Suprapubic skin (tissue), 4 donors: ENCODE measurements at places on chromosomes 2 and 18.
A peak's percentile ranks its signal among the peaks of the same experiment; 100 is the strongest.

DNA sequence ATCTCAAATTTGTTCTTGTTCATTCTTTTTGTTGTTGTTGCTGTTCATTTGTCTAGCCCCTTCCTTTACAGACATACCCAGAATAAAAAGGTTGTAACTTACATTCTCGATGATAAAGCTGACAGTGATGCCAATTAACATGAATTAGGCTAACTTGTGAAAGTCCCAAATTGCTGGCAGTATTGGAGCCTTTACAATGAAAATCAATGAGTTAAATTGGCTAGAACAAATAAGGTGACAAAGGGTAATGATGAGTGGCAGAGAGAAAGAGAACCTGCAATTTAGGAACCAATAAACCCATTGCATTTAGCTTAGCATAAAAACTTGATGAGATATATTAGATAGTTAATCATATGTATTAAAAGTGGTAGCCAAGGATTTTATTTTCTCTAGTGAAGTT is 521.0 kb downstream of the ADCYAP1 start:
- DNase-seq, result no peak

DNA sequence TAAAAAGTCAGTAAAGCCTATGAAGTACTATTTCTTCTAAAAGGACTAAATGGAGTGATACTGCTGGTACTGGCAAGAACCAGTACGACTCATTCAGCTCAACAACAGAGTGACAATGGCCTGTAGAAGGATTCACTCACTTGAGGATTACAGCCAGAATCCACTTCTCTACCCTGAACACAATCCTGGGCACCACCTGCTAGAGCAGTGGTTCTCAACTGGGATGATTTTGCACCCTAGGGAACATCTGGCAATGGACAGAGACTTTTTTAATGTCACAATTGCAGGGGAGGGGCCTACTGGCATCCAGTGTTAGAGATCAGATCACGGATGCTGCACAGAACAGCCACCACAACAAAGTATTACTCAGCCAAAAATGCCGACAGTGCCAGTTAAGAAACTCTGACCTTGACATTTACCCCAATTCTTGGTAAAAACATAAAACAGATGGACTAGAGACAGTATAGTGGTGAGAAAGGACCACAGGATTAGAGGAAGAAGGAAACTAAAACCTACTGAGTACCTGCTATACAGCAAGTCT is 5.0 kb downstream of the SPIRE1 start:
- no peak for DNase-seq

DNA sequence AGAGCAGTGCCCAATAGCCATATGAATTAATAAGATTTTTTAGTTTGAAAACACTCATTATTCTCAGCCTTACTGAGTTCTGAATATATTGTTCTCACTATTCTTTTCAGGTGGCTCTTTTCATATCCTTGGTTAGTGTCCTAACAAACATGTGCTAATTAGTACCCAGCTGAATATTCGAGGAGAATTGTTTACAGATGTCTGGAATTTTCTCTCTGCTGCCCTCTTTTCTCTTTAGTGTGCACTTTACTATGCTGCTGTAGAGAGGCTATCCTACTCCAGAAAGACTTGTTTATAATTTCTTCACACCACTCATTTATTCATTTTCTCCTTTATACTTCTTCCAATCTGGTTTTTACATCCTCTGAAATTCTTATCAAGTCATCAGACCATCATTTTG is 405.3 kb downstream of the SPAG16 start:
- DNase-seq, result no peak

DNA sequence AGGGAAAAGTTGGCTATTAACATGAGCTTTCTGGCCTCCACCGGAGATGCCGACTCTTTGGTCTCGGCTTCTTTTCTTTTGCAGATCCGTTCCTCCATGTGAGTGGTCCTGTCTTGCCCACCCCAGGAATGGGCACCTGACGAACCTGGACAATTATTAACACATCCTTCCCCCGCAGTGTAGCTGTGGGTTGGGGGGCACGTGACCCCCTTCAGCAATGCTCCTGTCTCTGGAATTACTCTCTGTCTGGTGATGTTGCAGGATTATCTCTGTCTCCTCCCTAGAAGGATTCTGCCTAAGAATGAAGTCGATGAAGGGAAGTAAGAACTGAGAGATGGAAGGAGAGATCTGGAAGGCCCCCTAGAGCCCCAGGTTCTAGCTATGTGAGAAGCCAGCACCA is 115.2 kb upstream of the NPAS2 start:
- no peak for DNase-seq

DNA sequence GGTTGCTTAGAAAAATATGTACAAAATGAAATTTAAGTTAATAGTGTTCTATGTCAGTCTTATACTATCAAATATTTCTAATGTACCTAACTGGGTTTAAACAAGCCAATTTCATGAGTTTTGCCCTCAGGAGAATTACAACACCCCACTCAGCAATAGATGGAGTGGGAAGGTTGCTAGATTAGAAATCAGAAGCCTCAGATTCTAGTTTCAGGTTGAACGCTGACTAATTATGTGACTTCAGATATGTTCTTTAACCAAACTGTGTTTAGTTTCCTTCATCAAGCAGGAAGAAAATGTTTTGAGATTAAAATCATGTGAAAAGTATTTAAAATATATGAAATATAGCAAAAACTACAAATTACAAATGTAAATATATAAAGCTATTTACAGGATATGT is 133.8 kb upstream of the KCNH7 start:
- no peak for DNase-seq

GRCh38 chr18:44548291-44549221 is 132.1 kb upstream of the SETBP1 start:
- no peak for DNase-seq

- DNase-seq, result no peak
Observed at GRCh38 chr18:68822926-68823325, 25.0 kb downstream of the CCDC102B start.

DNA sequence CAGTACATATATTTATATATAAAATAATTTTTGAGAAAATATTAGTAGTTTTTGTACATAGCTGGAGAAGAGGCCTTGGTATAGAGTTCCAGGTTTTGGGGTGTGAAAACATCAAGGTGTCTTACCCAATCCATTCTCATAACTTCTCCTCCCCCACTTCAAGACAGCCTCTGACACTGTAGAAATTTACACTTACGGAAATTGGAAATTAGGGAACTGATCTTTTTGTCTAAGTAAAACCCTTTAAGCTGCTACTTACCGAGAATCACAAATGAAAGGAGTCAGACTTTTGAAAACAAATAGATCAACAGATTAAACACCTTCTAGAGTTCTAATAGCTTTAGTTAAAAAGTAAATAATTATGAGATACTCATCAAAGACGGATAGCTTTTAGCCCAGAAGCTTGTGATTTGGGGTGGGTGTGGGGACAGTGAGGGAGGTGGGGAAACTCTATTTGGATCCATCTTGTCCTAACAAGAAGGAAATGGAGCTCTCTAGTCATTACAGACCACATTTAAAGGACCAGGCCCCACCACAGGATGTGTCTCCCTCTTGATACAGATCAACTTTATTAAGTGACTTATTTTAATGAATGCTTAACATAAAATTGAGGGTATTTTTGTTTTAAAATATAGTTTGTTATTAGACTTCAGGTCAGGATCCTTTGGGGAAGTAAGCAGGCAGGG is 11.1 kb upstream of the FBXO11 start:
- DNase-seq, result no peak

- peak; percentile 55 for DNase-seq
Observed at GRCh38 chr2:25383806-25384205, 42.1 kb upstream of the DNMT3A start.

DNA sequence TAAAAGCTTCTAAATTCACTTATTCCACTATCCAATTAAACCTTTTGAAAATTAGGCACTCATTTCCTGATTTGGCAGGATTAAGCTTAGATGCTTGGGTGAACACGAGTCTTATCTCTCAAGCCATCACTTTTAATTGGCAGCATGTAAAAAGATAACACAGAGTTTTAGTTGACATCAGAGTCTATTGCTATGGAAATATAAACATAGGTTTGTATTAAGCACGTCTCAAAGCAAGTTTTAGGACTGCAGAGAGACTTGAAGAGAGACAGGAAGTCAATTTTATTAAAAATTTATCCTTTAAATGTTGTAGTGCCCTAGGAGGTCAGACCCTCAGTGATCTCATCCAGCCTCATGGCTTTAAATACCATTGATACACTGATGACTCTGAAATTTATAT is 5.6 kb downstream of the RBKS start:
- no peak for DNase-seq

DNA sequence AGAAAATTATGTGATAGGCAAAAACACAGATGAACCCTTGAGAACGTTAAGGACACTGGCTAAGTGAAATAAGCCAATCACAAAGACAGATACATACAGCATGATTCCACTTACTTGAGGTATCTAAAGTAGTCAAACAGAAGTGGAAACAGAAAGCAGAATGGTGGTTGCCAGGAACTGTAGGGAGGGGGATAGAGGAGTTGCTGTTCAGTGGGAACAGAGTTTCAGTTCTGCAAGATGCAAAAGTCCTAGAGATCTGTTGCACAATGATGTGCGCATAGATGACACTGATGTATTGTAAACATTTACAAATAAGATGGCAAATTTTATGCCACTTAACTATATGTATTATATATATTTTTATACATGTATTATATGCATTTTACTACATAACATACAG is 59.7 kb downstream of the POLE4 start:
- DNase-seq, result no peak

DNA sequence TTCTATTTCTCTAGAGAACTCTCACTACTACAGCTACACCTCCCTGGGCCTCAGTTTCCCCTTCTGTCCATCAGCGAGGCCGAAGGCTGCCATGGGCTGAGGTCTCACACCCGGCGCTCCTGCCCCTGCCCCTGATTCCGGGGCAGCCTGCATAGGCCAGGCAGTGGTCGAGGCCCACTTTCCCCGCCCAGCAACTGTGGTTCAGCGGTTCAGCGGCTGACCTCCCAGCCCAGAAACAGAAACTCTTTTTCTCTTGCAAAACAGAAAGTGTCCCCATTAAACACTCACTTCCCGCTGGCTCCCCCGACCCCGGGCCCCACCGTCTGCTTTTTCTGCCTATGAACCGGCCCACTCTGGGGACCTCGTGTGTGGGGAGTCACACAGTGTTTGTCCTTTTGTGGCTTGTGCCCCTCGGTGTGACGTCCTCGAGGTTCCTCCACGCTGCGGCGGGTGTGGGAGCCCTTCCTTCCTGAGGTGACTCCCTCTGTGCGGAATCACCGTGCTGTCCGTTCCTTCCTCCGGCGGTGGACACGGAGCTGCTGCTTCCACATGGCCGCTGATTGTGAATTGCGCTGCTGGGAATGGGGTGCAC is 16.0 kb downstream of the PDCD1 start:
- peak; percentile 89 for DNase-seq

- no peak for DNase-seq
Observed at GRCh38 chr2:38438133-38438882, 61.2 kb upstream of the ATL2 start.

DNA sequence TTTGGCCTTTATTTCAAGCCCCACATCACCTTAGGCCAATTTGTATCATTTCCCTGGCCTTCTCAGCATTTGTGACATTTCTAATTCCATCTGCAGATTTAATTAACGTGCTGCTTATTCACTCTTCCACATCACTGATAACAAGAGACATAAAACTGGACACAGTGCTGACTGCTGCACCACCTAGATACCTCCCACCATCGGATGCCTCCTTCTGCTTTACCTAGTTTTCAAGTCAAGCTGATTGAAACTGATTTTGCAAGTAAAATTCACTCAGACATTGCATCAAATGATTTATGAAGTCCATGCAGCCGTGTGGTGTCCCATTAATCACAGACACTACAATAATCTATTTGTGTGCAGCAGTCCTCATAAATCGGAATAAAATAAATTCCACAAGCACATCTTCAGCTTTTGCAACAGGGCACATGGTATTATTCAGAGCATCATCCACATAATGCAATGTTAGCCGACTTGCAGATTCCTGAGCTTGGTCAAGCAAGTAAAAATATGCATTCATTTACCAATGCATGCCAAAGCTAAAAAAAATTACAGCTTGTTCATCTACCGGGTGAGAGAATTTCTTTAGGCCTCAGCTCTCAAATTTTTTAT is 15.9 kb upstream of the CRIM1 start:
- DNase-seq, result no peak

GRCh38 chr2:80293039-80293438 is 11.5 kb downstream of the LRRTM1 start:
- no peak for DNase-seq

- DNase-seq, result no peak
Observed at GRCh38 chr2:75619956-75620740, 26.4 kb upstream of the MRPL19 start.

GRCh38 chr2:196551014-196551413 is 88.5 kb upstream of the CCDC150 start:
- no peak for DNase-seq

DNA sequence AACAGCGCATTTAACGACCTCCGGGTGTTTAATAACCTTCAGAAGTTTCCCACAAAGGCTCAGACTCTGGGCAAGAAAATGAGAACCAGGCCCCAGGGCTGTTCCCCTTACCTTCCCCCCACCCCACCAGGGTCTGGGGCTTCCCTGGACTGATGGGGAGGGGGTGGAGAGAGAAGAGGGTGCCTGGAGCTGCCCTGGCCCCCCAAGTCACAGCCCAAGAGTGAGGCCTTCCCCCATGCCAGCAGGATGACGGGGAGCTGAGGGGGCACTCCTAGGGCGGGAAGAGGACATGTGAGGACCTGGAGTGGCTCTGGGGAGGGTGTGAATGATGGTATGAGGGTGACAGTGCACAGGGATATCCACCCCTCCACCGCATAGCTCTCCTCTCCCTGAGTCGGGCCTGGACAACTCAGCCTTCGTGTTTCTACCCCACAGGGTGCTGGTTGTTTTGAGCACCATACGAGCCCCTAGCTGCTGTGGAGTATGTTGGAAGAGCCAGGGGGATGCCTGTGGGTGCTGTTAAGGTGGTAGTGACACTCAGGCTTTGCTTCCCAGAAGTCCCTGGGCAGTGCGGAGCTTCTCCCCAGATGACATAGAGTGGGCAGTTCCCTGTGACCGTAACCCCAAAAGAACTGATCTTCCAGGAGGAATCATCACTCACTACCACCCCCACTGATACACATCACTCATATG is 3.9 kb downstream of the PKDCC start:
- DNase-seq, result no peak

DNA sequence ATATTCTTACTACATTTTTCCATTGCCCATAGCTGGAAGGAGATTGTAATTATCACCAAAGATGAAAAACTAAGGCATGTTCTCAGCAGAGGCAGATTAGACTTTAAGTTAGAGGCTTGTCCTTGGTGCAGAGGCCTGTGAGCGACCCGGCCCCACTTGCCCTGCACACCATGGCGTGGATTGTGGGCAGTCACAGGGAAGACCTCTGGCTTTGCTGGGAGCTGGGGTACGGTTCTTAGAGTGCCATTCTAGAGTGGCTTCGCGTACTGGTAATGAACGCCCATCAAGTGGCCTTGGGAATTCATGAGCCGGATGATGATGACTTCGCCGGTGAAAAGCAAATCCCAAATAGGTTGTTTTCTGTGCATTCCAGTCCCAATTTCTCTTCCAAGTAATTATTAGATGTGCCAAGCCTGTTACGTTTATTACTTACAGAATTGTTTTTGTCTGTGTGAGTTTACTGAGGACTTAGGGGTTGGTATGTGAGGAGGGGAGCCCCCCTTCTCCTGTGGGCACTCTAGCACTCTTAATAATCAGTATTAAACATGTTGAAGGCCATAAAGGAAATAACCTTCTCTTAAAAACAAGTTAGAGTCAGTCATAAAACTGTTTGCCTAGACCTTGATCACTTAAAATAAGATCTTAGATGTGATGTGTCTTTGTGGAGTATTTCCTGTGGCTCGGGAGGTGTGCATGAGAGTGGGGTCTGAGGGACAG is 90.6 kb downstream of the LDLRAD4 start:
- DNase-seq, result no peak
